Fibroblast of the aortic adventitia (primary cell): ENCODE measurements at places on chromosomes 5 and 9.
A peak's percentile ranks its signal among the peaks of the same experiment; 100 is the strongest.

GRCh38 chr5:172443441-172444109, 10.8 kb downstream of the SH3PXD2B start:
- DNase-seq: peak; percentile 99

GRCh38 chr5:151580239-151580638, 10.9 kb downstream of the FAT2 start:
- no peak for DNase-seq

GRCh38 chr9:18666986-18667772, 193.2 kb downstream of the ADAMTSL1 start:
- DNase-seq: peak; percentile 81

DNA sequence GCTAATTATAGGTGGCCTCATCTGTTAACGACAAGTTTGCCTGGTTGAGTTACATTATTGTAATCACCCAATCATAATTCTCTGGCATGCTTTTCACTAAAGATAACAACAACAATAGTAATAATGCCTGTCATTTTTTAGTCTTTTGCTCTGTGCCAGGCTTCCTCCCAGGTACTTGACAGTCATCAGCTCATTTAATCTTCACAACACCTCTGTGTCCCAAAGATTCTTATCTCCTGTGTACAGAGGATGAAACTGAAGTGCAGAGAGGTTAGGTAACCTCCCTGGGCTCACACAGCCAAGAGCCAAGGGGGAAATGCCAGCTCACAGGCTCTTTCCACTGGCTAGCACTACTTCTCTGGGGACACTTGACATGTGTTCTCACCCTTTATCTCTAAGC, 77.5 kb downstream of the DAB2IP start:
- DNase-seq: no peak

DNA sequence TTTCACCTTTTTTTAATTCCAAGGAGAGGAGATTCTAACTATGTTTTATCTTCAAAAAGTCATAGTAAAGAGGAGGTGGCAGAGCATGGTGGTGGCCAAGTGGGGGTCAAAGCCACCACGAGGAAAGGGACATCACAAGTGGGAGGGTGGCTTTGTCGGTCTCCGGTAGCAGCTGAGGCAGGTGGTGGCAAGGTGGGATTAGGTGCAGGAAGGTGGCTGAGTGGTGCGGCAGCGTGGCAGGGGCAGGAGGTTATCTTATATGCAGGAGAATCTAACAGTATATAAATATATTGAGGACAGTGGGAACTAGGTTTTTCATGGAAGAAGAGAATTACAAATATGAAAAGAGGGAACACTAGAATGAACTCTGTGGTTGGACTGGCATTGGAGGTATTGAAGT, 196.8 kb downstream of the FSTL4 start:
- DNase-seq: no peak
